ENCODE measurements at places on chromosomes 2 and 18. TPM values are rescaled to one million over a fixed set of nuclear protein-coding genes. Genes with fewer than 3 reads are reported as not detected.

Gene SLC11A1
- not detected for total RNA-seq

Gene TUBA3E
- total RNA-seq = not detected

Gene TGFA
- total RNA-seq = not detected

Gene ACMSD
- total RNA-seq = not detected

Gene SNTG2
- 0.78 TPM for total RNA-seq

Gene TMEM247
- not detected for total RNA-seq

Gene MAIP1
- 24.0 TPM for total RNA-seq

Gene FTCDNL1
- not detected for total RNA-seq

Gene ASPRV1
- total RNA-seq = 0.78 TPM

Gene DUSP19
- 4.2 TPM for total RNA-seq

Gene EHD3
- total RNA-seq = 4.2 TPM

Gene CDH2
- 12.4 TPM for total RNA-seq

Gene ABCG5
- not detected for total RNA-seq

Gene REG1A
- not detected for total RNA-seq

Gene DSG3
- total RNA-seq = not detected

Gene CD8B2
- total RNA-seq = not detected

Gene DES
- total RNA-seq = 7.0 TPM

Gene FBLN7
- total RNA-seq = 8.9 TPM

Gene KRTCAP3
- not detected for total RNA-seq

Gene SCG2
- total RNA-seq = 26.6 TPM

Gene KLHL30
- 0.06 TPM for total RNA-seq

Gene CHRNG
- total RNA-seq = not detected

Gene SPATA3
- not detected for total RNA-seq

Gene ORC4
- 30.0 TPM for total RNA-seq

Gene CDCA7
- 3.9 TPM for total RNA-seq

Gene AQP12A
- total RNA-seq = not detected

Gene UGT1A8
- not detected for total RNA-seq

Gene ZNF385B
- 0.49 TPM for total RNA-seq

Gene NGEF
- not detected for total RNA-seq

Gene CAPN14
- total RNA-seq = not detected

Gene ANTXR1
- total RNA-seq = 65.2 TPM

Gene PRKCE
- 5.9 TPM for total RNA-seq

Gene SERPINB8
- 6.9 TPM for total RNA-seq

Gene CPLX4
- not detected for total RNA-seq

Gene DNER
- 0.12 TPM for total RNA-seq

Gene COL3A1
- 10,756 TPM for total RNA-seq

Gene FAM110C
- not detected for total RNA-seq

Gene SLC9A4
- not detected for total RNA-seq

Gene SOX11
- total RNA-seq = not detected

Gene SIX2
- 130 TPM for total RNA-seq

Gene PREB
- total RNA-seq = 54.4 TPM

Gene CYP27A1
- 15.7 TPM for total RNA-seq

Gene MRPL53
- 17.1 TPM for total RNA-seq

Gene ARMC9
- 11.4 TPM for total RNA-seq

Gene C2orf15
- total RNA-seq = not detected
